ENCODE measurements at places on chromosomes 7 and 10.

- DNase-seq, result no peak
These were observed 1.2 kb downstream of the GTPBP10 start for GRCh38 chr7:90347759-90348158.

- DNase-seq, result no peak
These were observed 101.3 kb upstream of the DKK1 start for GRCh38 chr10:52212802-52213201.

DNA sequence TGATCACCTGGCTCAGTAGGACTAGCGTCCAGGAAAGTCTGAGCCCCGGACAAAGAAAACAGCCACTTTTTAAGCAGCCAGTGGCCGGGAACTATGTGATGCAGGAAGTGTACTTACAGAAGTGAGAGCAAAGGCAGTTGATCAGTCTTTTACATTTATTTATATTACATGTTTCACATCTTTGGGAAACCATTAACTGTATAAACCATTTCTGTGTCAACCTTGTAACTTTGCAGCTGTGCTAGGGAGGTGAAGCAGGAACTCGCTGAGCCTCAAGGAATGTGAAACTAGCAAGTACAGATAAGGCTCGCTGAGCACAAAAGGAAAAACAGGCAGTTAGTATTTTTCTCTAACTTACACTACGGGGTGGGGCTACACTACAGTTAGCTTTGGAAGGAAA lies 39.9 kb upstream of the HECW1 start:
- DNase-seq, result no peak

GRCh38 chr7:91267171-91267955 lies 3.1 kb downstream of the FZD1 start:
- DNase-seq, result no peak

GRCh38 chr10:110200503-110200902 lies 6.9 kb upstream of the MXI1 start:
- DNase-seq, result no peak

- DNase-seq, result no peak
These were observed 18.3 kb upstream of the BHLHA15 start for GRCh38 chr7:98192781-98193457.

- no peak for DNase-seq
These were observed 127.7 kb downstream of the MYL10 start for GRCh38 chr7:101501351-101501750.

GRCh38 chr7:74153736-74154135 lies 20.4 kb upstream of the EIF4H start:
- no peak for DNase-seq

DNA sequence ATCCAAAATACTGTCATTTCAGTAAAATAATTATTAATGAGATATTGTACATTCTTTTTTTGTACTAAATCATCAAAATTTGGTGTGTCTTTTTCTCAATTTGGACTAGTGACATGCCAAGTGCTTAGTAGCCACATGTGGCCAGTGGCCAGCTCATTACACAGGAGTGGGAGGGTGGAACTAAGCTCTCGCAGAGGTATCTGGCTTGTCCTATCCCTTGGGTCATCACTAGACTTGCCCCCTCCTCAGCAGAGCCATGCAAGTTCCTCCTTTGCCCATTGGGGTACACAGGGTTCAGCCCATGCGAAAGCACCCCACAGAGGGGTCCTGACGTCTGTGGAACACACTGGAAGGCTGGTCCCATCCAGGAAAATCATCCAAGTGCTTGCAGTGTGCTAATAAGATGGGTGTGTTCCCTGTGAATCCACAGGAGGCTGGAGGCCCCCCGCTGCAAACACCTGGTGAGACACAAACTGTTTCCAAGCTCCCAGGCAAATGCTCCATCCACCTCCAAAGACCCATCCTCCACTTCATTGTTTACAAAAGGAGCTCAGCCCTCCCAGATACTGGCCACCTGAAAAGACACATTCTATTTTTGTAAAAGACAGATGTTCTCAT lies 1.3 kb downstream of the ARHGAP22 start:
- DNase-seq, result no peak

DNA sequence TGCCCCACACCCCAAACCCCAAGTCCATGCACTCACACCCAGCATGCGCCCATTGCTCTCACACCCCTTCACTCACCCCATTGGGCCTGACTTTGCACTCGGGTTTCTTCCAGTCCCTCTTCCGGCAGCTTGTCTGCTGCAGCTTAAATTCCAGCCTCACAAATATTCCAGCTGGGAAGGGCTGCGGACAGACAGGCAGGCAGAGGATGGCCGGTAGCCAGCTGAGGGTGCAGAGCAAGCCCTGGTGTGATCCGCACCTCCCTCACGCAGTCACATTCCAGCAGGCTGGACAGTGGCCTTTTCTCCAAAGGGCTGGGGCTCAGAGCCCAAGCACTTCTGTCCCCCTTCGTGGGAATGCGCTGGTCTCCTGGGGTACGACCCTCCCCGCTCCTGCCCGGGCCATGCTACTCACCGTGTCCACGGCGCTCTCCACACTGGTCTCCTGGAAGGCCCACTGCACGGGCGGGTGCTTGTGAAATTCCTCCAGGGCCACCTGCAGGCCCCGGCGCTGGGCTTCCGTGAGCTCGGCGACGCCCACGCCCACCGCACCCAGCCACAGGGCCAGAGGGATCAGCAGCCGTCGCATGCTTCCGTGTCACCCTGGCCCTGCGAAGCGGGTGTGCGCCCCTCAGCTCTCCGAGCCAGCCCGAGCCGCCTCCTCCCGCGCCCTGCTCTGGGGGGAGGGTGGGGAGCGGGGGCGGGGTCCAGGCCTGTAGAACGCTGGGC lies 1.2 kb downstream of the RARRES2 start:
- DNase-seq, result no peak

DNA sequence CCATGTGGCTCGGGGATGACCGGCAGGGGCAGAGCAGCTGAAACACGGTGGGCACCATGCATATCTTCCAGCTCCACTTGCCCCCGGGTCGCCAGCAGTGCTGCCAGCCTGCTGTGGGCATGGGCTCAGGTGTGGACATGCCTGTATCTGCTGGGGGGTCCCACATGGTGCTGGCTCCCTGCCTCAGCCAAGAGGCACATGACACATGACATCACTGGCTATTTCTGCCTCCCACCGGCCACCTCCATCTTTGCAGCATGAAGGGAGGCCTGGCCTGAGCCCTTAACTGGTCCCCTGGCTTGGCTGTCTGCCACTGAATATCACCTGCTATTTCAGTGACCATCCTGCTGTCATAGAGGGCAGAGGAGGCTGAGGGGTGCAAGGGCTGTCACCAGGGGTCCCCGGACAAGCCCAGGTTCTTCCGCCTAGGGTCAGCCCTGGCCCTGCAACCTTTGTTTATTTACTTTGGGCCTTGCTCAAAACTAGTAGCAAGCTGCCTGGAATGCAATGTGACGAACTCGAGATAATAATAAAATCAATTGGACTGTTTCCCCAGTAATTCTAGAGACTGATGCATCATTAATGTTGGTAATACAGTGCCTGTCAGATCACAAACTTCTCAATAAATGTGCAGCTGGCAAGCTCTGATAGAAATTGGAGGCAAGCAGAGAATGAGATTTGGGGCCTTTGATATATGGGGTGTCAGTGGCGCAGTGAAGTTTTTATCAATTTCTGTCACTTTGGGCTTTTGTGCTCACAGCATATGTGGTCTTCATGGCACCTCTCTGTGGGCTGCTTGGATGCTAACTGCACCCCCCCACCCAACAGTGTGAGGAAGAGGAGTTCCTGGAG lies 28.5 kb downstream of the ZMIZ1 start:
- no peak for DNase-seq

- DNase-seq, result no peak
These were observed 5.9 kb upstream of the ITGA8 start for GRCh38 chr10:15725603-15726002.

DNA sequence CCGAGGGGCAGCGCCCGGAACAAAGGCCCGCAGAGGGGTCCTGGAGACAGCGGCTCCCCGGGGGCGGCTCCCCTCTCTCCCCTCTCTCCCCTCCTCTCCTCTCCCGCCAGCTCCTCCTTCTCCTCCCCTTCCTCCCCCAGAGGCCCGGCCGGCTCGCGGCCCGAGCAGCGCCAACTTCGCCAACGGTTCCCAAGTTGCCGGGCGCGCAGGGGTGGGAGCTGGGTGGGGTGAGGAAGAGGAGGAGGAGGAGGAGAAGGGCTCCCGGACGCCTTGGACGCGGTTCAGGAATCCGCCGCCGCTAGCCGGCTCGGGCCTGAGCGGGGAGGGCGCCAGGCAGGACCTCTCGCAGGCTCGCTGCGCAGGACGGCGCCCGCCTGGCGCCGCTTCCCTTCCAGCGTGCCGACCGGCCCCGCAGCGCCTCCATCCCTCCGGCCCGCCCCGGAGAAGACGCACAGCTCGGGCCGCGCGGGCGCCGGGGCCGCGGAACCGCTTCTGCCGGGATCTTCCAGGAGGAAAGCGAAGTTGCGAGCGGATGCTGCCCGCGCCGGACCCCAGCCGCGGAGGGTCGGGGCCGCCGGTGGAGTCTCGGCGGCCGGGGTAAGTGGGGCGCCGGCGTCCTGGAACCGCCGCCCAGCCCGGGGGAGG lies at the start of gene CHST3:
TSS of gene CHST3 (plus strand) at position 298 of the 645 bp plus-strand sequence. CDS start 41,448 bp downstream, outside the sequence.
- peak; percentile 43 for DNase-seq

DNA sequence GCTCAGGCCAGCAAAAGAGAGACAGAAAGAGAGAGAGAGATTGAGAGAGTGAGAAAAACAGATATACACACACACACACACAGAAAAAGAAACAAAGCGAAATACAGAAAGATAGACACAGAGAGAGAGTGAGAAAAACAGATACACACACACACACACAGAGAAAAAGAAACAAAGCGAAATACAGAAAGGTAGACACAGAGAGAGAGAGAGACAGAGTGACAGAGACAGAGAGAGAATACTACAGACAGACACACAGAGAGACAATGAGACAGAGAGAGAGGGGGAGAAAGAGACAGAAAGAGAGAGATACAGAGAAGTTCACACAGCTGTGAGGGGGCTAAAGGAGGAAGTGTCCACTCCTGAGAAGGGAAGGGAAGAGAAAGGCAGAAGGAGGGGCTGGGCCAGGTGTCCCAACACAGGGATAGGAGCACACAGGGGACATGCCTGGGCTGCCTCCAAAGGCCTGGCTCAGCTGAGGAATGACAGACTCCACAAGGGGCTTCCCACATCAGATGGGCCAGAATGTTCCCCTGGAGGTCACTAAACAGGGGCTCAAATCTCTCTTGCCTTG lies 4.3 kb downstream of the GCK start:
- DNase-seq, result no peak

DNA sequence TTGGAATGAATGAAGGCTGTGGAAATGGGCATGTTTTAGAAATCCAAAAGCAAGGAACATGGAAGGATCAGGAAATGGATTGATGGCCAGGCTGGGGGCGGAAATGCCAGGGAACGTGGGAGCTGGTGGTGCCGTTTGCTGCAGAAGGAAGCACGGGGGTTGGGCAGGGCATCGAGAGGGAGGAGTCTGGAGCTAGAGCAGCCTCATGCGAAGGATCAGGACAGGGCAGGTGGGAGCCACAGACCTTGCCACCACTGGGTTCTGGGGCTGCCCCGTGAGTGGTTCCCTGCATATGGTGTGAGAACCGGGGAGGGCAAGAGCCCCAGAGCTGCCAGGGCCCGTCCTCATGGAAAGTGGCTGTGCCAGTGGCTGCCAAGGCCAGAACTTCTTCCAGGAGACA lies 193.8 kb upstream of the ZNF32 start:
- no peak for DNase-seq

DNA sequence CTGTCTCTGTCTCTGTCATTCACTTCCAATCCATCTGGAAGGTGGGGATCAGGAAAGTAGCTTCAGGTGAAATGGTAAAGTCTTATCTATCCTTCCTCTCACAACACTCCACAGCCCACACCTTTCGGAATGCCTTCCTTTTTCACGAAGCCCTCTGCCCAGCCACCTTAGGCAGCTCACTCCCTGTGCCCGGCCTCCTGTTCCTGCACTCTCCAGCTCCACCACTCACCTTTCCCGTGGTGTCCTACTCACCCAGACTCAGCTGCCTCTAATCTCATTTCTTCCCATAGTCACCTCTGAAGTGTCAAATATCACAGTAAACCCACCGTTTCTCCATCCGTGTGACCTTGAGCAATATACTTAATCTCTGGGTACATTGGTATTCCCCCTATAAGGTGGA lies 100.9 kb upstream of the C7orf33 start:
- DNase-seq, result no peak

- DNase-seq, result no peak
These were observed 91.1 kb upstream of the PRSS58 start for GRCh38 chr7:142348921-142349405.

- no peak for DNase-seq
These were observed 87.1 kb downstream of the FZD1 start for GRCh38 chr7:91351374-91351773.

GRCh38 chr7:129746857-129747529 lies 135.5 kb downstream of the NRF1 start:
- no peak for DNase-seq

DNA sequence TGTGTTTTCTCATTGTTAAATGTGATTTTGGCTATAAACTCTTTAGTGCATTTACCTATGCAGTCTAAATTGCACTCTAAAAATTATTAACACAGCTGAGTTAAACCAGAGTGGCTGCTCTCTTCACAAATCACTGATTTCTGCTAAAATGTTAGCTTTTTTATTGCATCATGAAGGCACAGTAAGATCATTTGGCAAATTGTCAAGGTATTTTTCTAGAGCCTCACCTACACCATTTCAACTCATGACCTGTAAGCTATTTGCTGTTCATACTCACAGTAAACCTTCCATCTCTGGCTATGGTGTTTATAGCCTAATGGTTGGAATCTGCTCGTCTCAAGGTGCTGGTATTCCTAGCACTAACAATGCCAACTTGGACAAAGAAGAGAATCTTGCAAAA lies 25.7 kb downstream of the NDUFB2 start:
- DNase-seq, result no peak

DNA sequence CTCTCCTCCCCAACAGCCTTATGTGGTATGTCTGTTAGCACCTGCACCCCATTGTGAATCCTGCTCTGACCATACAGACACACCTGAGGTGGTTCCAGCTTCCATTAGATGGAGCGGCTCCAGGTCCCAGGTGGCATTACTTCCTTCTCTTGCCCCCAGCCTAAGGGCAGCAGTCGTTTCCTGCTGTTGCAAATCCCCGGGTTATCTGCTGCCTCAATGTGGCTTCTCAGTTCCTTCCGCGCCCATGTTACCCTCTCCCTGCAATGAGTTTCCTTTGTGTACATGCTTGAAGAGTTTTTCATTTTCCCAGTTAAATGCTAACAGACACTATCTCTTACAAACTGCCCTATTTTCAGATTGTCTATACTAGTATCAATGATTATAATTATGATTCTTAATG lies 62.8 kb upstream of the PRKCQ start:
- DNase-seq, result no peak

DNA sequence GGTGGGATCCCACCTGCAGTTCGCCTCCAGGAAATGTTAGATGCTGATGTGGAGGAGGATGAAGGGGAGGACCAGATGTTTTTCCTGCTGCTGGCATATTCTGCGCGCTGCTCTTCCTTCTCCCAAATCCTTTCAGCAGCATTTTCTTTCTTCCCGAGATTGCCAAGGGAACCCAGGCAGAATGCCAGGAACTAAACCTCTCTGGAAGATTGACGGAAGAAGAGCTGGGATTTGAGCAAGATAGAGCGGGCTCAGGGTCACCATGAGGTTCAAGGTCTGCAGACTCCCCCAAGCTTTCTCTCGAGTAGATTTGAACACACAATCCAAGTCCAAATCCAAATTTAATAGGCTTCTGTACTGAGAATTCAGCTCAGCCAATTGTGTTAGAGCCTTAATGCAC lies 345.2 kb upstream of the C7orf33 start:
- no peak for DNase-seq

- no peak for DNase-seq
These were observed 12.2 kb upstream of the C10orf105 start for GRCh38 chr10:71731791-71732190.

GRCh38 chr7:120131096-120131839 lies 141.7 kb upstream of the KCND2 start:
- DNase-seq, result no peak

GRCh38 chr7:151806204-151806603 lies 70.7 kb downstream of the PRKAG2 start:
- no peak for DNase-seq

All from activated CD4-positive, CD25-positive, alpha-beta regulatory T cell treated with anti-CD3 and anti-CD28 coated beads, Interleukin-2, amount 50 U/mL, for 72 hours (primary cell).